ENCODE measurements at places on chromosomes 12 and 14.

DNA sequence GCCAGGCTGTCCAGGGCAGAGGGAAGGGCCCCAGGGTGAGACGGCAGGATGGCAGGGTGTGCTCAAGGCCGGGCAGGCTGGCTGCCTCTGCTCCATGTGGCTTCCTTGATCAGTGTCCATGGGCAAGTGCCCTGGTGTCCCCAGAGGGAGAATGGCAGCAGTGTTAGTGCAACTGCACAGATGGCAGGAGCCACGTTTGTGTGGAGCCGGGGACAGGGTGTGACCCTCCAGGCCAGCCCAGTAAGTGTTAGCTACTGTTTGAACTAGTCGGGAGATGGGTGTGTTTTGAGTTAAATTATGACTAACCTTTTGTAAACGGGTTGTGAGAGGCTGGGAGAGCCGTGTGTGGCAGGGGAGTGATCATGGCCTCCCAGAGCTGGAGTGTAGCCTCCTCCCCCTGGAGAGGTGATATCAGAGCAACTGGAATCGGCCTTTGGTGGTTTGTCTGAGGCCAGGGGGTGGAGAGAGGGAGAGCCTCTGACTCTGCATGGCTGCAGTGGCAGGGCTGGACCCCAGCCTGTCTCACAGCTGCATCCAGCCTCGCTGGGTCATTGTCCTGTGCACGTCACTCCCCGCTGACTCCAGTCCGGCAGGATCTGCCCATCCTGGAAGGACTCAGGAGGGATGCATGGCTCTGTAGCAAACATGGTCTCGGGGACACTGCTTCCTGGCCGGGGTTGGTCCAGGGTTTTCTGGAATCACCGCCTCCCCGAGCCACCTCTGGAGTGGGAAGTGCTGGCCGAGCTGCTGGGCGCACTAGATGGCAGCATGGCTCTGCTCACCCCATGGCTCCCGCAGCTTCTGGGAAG lies 27.8 kb downstream of the AACS start:
- DNase-seq, result no peak

DNA sequence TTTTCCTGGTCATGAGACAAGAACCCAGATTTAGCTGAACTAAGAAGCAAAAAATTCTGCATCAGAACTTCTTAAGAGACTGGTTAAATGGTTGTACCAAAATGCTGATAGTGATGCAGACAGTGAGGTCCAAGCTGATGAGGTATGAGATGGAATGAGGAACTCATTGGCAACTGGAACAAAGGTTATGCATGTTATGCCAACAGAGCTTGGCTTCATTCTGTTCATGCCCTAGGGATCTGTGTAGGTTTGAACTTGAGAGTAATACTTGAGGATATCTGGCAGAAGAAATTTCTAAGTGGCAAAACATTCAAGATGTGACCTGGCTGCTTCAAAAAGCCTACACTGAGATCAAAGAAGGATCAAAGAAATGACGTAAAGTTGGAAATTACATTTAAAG lies 398.0 kb downstream of the FSCB start:
- DNase-seq, result no peak

DNA sequence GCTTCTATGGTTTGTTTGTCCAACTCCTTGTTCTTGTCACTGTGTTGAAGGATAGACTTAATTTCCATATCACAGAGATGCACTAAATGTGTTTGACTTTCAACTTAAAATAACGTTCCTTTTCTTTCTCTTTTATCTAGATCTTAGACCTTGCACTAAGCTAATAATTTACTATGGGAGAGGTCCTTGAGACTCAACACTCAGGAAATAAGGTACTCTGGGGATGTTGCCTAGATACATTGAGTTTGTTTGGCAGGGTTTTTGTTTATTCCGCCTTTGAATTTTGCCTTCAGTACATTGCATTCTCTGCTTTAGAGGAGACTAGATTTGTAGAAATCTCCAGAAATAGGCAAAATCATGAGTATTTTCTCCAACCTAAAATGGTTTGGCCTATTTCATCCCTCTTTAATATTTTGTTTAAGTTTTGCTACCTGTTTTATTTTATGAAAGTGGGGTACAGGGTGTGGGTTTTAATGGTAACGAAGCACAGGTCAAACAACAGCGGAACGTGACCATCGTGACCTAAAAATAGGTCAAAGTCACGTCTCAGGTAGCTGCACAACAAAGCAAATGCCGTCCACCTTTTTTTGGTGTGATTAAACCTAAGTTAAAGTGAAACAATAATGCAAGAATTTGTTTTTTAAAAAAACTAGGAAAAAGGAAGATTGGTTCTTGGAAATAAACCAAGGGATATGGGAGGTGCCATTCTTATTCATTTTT lies 115.3 kb upstream of the CPSF6 start:
- DNase-seq, result no peak

- DNase-seq, result no peak
Observed at GRCh38 chr12:60724984-60725383, 1129.2 kb downstream of the SLC16A7 start.

- DNase-seq, result no peak
Observed at GRCh38 chr12:131369094-131369845, 341.6 kb upstream of the SFSWAP start.
